ENCODE measurements at places on chromosomes 3 and 15. TPM values are rescaled to one million over a fixed set of nuclear protein-coding genes. Genes with fewer than 3 reads are reported as not detected.

The SEMA3F gene
- total RNA-seq, result 10.6 TPM

The CASR gene
- not detected for total RNA-seq

The ROBO1 gene
- total RNA-seq, result 9.1 TPM

The TLR9 gene
- total RNA-seq, result 0.05 TPM

The CAMKV gene
- total RNA-seq, result 0.40 TPM

The FBN1 gene
- total RNA-seq, result 5.0 TPM

The CPA3 gene
- not detected for total RNA-seq

The INAFM2 gene
- 5.0 TPM for total RNA-seq

The NCEH1 gene
- 35.3 TPM for total RNA-seq

The ISG20 gene
- 40.1 TPM for total RNA-seq

The GOLGA8T gene
- 1.7 TPM for total RNA-seq

The DISP2 gene
- total RNA-seq, result 1.9 TPM

The THUMPD3 gene
- 52.0 TPM for total RNA-seq

The RLBP1 gene
- not detected for total RNA-seq

The ANO10 gene
- total RNA-seq, result 20.6 TPM

The GLDN gene
- total RNA-seq, result 0.07 TPM

The DUOX2 gene
- total RNA-seq, result 0.06 TPM
